ENCODE measurements at places on chromosomes 7 and 10.

DNA sequence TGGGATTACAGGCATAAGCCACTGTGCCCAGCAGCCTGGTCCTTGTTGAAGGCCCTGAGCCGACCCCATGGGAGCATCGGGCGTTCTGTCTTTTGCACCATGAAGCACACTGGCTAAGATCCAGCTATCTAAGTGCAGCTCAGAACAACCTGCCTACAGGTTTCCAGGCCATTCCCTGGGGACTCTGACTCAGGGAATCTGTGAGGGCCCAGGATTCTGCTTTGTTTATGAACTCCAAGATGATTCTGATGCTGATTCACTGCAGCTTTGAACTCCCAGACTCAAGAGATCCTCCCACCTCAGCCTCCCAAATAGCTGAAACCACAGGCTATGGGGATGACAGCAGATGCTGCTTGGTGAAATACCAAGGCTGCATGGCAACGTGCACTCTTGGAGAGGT is 30.2 kb downstream of the NPTX2 start:
- no peak for DNase-seq

DNA sequence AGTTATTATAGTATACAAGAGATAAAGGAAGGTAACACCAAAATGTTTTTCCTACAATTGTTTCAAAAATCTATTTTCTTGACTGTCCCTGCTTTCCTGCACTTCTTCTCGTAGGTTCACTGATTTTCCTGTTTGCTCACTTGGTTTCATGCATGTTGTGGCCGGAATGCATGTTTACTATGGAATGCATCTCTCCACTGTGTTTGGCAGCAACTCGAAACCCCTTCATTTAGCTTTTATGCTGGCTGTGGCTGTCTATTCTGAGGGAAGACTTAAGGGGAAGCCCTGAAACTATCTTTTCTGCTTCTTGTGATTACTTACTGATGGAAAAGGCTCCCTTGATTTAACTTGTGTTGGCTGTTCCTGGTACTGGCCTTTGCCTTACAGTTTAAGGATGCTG is 120.3 kb downstream of the NRG3 start:
- DNase-seq: no peak

- no peak for DNase-seq
These were observed 826.1 kb downstream of the GRM8 start for GRCh38 chr7:126426652-126427051.

DNA sequence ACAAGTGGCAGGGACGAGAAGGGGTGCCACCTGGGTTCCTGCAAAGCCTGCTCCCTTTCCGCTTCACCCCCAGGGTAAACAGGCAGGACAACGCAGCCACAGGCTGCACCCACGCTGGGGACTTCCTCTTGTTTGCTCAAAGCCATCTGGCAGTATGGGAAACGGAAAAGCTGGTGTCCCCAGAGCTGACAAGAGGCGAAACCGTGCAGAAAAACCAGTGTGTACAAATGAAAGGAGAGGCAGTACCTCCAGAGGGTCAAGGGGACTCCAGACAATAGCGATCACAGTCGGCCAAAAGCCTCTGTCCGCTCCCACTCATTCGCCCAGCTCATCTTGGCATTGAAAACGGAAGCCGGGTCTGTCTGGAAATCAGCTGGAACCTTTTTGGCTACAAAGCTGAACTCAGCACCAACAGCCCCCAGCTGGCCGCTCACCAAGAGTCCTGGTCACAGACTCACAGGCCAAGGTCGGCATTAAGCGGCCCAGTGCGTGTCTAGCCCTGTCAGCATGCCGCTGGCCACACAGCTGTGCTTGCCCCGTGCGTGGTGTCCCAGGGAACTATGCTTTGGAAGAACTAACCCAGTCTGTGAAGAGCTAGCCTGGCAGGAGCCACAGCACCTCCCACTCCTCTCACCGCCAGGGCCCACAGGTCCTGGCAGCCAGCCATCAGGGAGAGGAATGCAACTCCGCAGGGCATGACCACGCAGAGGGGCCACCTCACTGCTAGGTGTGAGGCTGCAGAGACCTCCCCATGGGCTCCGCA is 10.4 kb downstream of the TNS3 start:
- DNase-seq: no peak

DNA sequence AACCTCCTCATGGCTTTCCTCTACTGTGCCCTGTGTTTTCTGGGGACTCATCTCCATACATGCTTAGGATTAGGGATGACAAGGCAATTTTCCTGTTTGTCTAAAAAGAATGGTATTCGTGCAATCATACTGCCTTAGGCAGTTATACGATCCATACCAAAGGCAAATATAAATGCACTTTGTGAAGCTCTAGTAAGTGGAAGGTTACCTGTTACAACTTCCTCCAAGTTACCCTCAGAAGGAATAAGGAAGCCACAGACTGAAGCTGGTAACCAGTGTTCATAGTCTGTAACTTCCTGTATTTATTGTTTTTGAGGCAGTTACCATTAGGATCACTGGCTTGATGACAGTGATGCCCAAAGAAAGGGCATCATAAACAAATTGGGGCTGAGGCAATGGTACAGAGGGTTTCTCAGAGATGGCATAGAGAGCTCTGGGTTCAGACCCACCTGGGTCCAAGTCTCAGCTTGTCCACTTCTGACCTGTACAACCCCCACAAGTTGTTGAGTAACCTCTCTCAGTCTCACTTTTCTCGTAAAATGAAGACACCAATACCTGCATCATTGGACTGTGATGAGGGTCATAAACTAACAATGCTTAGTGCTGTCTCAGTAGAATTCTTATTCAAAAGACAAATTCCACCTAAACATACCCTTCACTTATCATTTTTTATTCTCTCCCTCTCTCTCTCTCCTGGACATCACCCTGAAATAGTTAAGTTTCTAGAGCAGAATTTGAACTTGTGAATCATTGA is 138.2 kb downstream of the ELMO1 start:
- DNase-seq: no peak

DNA sequence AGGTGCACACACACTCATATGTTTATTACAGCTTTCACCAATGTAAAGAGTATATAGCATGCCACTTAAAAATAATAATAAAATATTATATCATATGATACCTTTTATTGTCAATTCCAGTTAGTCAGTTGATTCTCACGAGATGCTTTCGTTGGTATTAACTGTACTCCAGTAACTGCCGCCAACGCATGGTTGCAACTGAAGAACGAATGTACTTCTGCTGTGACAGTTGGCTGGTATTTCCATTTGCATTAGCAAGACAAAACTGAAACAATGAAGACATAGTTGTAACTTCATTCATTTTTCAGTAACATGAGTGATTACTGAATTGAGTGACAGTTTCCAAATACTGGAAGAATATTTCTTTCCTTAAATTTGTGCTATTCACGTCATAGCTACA is 70.5 kb upstream of the PRKCQ start:
- no peak for DNase-seq

DNA sequence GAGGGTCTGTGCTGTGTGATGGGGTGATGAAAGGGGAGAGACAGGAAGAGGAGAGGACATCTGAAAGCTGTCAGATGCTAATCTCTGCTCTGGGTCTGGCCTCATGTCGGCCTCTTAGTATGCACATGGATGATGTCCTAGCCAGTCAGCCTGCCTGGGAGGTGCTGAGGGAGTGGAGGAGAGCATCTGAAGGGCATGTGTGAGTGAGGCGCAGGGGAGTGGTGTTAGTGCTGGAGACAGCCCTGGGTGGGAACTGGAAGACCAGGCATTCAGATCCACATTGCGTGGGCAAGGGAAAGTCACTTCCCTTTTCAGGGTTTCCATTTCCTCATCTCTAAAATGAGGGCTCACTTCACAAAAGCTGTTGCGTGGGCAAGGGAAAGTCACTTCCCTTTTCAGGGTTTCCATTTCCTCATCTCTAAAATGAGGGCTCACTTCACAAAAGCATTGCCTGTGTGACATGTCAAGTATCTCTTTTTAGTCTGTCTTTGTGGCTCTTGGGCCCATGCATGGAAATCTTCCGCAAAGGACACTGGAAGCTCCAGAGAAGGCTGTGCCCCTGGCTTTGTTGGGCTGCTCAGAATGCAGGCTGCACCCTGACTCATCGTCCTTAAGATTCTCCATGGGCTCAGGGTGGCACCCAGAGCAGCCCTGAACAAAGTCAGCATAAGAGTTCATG is 10.0 kb downstream of the SFTPD start:
- DNase-seq: no peak

- DNase-seq: no peak
These were observed 672.2 kb upstream of the LRRN3 start for GRCh38 chr7:110418659-110419280.

DNA sequence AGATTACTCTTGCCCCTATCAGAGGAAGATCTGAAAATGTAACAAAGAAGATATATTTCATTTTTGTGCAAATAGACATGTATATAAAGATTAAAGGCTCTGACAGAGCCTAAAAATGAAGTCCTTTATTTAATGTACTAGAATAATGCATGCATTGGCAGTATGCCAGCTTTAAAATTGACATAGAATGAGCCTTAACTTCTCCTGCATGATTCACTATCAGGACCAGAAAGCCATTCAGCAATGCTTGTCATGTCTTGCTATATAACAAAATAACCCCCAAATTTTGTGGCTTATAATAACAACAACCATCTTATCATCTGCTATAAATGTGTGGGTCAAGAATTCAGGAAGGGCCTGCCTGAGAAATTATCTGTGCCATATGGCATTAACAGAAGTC is 411.9 kb downstream of the GRM8 start:
- no peak for DNase-seq

GRCh38 chr10:97887399-97887798 is 37.8 kb downstream of the GOLGA7B start:
- DNase-seq: no peak

DNA sequence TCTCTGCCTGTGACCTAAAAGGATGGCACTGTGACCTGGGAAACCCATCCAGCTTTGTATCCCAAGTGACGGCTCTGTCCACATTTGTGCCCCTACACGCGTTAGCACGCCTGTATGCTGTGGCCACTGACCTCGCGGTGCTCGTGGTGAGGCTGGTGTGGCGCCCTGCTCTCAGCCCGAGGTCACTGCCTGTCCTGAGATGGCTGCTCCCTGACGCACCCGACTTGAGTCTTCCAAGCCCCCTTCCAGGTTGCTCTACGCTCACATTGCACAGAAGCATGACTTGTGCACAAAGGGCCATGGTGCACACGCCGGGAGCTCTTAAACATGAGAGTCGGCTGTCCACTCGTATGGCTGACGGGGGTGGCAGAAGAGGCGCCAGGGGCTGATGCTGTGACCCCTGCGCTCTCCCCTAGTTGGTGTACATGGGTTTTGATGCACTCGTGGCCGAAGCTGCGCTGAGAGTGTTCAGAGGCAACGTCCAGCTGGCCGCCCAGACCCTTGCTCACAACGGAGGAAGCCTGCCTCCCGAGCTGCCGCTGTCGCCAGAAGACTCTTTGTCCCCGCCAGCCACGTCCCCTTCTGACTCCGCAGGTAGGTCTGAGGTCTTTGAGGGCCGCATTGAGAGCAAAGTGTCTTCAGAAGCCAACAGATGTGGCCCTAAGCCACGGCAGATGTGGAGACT is 33.5 kb downstream of the WDR86 start:
- no peak for DNase-seq

GRCh38 chr7:27125986-27126394 is 4.6 kb downstream of the HOXA4 start:
- no peak for DNase-seq

DNA sequence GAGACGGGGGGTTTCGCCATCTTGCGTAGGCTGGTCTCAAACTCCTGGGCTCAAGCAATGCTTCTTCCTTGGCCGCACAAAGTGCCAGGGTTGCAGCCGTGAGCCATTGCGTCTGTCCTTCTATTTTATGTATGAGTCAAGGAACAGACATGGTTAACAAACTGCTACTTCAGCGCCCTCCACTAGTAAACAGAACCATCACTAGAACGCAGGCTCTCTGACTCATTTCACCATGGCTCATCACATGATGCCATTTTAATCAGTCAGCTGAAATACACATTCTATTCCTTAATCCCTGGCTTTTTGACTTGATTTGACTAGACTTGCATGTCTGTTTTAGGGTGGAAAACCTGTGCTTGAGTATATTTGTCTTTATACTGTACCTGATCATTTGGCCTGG is 41.3 kb downstream of the CELF2 start:
- DNase-seq: no peak

DNA sequence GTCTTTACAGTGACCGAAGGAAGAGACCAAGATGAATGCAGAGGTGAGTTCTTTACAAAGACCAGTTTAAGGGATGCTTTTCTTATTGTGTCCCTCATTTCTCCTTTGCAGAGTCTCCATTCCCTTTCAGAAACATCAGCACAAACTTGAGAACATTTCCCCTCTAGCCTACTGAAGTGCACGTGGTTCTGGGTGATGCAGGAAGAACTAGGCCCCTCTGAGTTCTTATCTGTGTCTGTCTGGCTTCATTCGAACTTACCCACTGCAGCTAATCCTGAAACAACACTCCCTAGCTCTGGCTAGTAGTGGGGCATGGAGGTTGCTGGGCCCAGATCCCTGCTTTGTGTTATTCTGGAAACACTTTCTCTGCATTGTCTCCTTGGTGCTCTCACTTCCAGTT is 12.6 kb downstream of the BLVRA start:
- no peak for DNase-seq

DNA sequence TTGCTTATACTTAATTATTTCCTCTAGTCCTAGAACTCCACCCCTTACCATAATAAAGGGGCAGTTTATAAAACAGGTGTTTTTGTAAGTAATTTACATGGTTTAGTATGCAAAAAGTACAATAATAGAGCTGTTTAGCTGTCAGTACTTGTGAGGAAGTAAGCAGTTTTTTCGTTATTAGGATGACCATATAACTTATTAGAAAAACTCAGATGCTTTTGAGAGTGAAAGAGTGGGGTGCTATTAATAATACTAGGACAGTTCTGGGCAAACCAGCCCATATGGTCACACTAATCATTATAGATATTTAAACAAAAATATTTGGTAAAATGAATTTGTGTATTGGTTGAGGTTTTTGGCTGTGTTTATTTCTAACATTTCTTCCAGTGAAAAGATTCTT is 201.9 kb upstream of the KAT6B start:
- no peak for DNase-seq
